ENCODE measurements at places on chromosomes 1 and 21.

GRCh38 chr1:12285496-12286143 is 55.8 kb downstream of the VPS13D start:
- no peak for DNase-seq

DNA sequence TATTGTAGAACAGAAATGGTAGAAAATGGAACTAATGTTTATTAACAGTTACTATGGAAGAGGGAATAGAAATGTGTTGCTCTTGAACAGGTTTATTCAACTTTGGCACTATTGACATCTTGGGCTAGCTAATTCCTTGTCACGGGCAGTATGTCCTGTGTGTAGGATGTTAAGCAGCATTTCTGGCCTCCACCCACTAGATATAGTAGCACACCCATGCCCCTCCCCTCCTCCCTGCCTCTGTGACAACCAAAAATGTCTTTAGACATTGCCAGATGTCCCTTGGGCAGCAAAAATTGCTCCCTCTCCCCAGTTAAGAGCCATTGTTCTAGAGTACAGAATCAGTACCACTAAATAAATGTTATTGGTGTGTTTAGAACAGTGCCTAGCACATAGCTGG is 91.4 kb upstream of the TPTE start:
- DNase-seq = no peak

DNA sequence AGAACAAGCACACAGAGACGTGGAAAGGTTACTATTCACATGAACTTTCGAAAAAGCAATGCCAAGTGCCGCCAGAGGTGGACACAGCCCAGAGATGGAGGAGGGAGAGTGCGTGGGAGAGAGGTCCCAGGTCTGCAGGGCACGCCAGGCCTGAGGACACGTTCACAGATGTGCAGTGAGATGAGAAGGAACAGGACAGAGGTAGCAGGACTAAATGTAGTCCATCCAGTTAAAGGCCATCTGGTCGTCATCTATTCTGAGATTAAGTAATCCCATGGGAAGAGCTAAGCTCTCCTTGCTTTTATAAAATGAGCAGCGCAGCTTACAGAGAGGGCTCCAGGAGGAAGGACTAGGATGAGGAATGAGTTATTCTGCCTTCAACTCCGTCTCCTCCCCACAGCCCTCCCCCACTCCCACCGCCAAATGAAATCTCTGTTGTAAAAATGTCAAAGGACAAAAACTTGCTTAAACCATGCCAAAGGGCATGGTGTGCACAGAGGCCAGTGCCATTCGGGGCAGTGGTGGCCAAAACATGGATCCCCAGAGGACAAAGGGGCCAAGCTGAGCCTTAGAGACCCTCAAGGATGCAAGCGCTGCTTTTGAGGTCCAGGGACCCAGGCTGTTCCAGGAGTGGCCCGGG is 85.4 kb upstream of the SLC25A33 start:
- DNase-seq = no peak

DNA sequence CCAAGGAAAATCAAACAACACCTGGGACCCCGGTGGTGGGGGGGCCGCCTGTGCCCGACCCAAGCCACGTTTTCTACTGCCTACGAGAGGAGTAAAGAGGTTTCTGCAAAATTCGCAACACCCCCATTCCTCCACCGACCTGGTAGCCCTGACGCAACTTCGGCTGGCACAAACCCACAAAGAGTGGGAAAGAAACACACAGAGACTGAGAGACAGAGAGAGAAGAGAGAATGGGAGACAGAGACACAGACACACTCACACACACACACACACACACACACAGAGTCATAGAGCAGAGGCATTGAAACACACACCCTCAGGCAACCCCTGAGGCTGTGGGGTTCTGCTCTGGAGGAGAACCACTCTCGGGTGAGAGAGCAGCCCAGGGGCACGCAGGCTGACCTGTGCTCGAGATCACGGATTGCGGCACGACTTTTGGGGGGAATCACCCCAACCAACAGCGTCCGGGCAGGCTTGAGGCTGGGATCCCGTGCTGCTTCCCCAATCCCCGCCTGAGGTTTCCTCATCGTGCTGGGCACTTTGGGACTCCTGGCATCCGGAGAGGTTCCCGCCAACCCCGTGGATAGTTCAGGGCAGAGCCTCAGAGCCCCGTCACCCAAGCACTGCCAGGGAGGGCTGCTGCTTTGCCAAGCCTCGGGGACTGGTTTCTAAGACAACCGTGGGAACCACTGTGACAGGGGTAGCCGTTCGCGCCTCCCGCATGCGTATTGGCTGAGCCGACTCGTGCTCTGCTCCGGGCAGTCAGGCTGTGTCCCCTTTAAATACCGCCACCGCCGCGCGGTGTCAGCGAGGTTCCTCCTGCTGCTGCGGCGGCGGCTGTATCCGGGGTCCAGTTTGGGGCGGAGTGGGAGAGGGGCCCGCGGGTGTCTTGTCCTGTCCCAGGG is 682.4 kb upstream of the TPTE start:
- DNase-seq = no peak

- no peak for DNase-seq
These were observed 107.6 kb upstream of the CSF3R start for GRCh38 chr1:36590264-36590663.

DNA sequence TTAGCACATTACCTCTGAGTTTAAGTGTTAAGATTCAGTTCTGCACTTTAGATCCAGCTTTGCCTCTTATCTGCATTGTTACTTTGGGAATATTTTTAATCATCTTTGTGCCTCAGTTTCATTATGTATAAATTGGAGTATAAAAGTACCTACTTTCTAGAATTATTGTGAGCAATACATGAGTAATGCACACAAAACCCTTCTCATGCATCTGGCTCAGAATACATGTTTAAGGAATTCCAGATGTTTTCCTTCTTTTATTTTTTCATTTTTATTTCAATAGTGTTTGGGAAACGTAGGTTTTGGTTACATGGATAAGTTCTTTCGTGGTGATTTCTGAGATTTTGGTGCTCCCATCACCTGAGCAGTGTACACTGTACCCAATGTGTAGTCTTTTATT is 14.2 kb downstream of the C8A start:
- DNase-seq = no peak

DNA sequence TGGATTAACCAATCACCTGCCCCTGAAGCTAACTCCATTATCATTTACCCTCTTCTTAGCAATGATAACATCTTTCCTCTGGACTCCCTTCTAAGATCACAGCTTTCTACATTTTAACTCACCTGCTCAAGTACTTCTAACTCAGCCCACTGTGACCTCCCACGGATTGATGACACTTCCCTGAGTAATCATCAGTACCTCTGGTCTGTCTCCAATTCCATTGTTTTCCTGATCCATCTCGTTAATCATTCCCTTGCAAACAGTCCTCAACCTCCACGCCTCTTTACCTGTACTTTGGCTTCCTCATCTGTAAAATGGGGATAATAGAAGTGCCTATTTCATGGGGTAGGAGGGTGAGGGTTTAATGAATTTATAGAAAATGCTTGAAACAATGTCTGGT is 195.3 kb upstream of the APP start:
- DNase-seq = no peak

DNA sequence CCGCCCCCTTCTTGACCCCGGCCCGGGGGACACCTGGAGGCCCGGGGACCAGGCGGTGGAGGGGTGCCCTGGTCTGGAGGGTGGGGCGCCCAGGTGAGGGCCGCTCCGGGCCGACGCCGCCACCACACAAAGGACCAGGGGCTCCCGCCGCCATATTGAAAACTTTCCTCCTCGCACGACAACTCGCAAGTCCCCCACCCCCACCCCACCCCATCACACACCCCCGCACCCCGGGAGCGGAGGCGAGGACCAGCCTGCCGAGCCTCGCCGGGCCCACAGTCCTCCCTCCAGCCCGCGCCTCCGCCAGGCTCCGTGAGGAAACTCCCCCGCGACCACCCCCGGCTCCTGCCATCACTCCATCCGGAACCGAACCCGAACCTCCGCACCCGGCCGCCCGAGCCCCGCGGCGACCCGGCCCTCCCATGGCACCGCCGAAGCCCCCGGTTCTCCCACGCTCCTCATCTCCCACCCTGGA is 733 bp downstream of the KDM5B start:
- no peak for DNase-seq

DNA sequence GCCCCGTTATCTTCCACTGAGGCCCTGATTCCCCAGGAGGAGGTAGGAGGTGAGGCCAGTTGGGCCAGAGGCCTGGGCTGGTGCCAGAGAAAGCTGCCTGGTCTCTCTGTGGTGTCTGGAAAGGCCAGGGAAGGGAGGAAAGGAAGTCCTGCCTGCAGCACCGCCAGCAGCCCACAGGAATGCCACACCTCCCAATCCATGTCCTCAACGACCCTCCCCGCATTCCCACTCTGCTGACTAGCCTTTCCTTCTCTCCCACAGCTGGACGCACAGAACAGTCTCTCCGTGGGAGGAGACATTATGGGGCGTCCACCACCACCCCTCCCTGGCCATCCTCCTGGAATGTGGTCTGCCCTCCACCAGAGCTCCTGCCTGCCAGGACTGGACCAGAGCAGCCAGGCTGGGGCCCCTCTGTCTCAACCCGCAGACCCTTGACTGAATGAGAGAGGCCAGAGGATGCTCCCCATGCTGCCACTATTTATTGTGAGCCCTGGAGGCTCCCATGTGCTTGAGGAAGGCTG is 18.0 kb downstream of the CSF1 start:
- DNase-seq = no peak

GRCh38 chr1:226047495-226047894 is 15.0 kb upstream of the H3-3A start:
- DNase-seq = no peak

- no peak for DNase-seq
These were observed 1.9 kb downstream of the SLC25A44 start for GRCh38 chr1:156195853-156196252.

GRCh38 chr1:172646653-172647052 is 12.2 kb upstream of the FASLG start:
- no peak for DNase-seq

DNA sequence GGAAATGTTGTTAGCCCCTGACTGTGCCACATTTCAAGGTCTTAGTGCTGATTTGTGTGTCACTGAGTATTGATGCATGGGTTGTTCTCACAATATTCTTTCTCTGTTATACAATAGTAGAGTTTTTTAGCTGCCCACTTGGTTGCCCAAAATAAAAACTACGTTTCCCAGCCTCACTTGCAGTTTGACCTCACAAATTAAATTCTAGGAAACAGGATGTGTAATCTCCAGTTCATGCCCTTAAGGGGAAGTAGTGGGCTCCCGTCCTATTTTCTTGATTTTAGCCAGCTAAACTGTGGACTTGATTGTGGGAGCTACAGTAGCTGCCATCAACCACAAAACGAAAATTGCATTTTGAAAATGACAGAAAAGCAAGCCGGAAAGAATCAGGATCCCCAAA is 27.3 kb upstream of the LAMC1 start:
- no peak for DNase-seq

DNA sequence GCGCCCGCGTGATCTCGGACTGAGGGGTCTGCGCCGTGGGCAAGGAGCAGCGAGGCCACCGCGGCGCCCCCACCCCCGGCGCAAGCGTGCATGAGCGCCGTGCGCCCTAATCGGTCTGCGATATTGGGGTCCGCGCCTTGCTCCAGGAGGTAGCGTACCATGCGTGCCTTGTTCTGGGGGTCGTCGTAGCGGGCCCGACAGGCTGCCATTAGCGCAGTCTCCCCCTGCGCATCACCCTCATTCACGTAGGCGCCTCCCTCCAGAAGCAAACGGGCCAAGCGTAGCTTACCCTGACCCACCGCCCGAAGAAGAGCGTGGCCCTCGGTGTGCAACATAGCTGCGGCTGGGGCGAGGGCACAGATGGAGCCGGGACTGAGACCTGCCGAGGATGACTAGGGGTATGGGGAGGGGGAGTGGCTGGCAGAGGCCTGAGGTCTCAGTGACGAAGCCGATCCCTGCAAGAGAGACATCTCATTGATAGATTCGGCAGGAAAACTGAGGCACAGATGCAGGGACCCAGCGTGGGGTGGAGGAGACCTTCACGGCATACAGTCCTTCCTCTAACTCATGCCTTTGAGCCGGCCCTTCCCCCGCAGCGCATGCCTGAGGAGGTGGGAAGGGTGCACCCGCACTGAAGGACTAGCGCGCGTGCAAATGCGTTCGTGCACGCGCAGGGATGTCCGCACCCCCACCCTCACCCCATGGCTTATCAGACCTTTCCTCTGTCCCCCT is 2.8 kb downstream of the ANKRD34A start:
- no peak for DNase-seq

Measured in naive thymus-derived CD8-positive, alpha-beta T cell (primary cell).